ENCODE measurements at places on chromosomes 6 and 20. TPM values are rescaled to one million over a fixed set of nuclear protein-coding genes. Genes with fewer than 3 reads are reported as not detected.

MCCD1 gene
- not detected for total RNA-seq

OR2B6 gene
- total RNA-seq, result 0.32 TPM

SNRPB gene
- total RNA-seq, result 522 TPM

ATXN1 gene
- 25.7 TPM for total RNA-seq

KIF3B gene
- 25.4 TPM for total RNA-seq

BAG2 gene
- 21.4 TPM for total RNA-seq

HLA-DRB5 gene
- not detected for total RNA-seq

MAD2L1BP gene
- 52.0 TPM for total RNA-seq

ZKSCAN8 gene
- total RNA-seq, result 29.8 TPM

SIM1 gene
- 0.22 TPM for total RNA-seq

SIRPB2 gene
- 4.0 TPM for total RNA-seq

TREM2 gene
- total RNA-seq, result not detected

GTSF1L gene
- not detected for total RNA-seq

TOX2 gene
- 117 TPM for total RNA-seq

COL21A1 gene
- total RNA-seq, result 51.6 TPM

EYA2 gene
- total RNA-seq, result not detected

PDE10A gene
- 2.7 TPM for total RNA-seq

CD93 gene
- total RNA-seq, result 0.06 TPM

PNPLA1 gene
- total RNA-seq, result 0.26 TPM

ALDH5A1 gene
- 7.3 TPM for total RNA-seq

C4A gene
- total RNA-seq, result 4.6 TPM

BPIFA1 gene
- not detected for total RNA-seq

ATP6V1G2 gene
- total RNA-seq, result 3.1 TPM

ABT1 gene
- 18.1 TPM for total RNA-seq

RNF182 gene
- 20.7 TPM for total RNA-seq

DAAM2 gene
- 4.8 TPM for total RNA-seq

HACE1 gene
- 16.3 TPM for total RNA-seq

CPNE5 gene
- total RNA-seq, result 0.13 TPM

BPIFB4 gene
- total RNA-seq, result not detected

NKX2-2 gene
- total RNA-seq, result 78.8 TPM

SYCP2 gene
- total RNA-seq, result 0.37 TPM

TSBP1 gene
- total RNA-seq, result not detected

KHDC1L gene
- total RNA-seq, result not detected
